ENCODE measurements at places on chromosomes 12 and 14. TPM values are rescaled to one million over a fixed set of nuclear protein-coding genes. Genes with fewer than 3 reads are reported as not detected.

DNA sequence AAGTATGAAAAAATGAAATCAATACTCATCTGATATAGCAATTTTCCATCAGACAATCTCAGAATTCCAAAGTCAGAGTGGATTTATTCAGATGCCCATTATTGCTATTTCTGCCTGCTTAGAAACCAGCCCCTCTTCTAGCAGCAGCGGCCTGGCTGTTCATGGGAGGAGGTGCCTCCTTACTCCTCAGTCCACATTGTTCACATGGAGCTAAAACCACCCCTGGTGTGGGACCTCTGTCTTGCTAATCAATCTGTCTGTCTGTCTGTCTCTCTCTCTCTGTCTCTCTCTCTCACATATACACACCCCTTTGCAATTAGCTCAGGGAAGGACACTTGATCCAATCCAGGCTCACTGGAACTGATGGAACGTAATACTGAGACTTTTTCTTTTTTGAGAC is 176.1 kb downstream of the APAF1 start:
- no peak for DNase-seq
- H3K36me3 ChIP-seq, result no peaks in the 10 kb centered on the region
- no peak overlapping the region for H3K4me3 ChIP-seq
- peaks cover 5% of the 10 kb centered on the region for H3K4me1 ChIP-seq
- H3K27ac ChIP-seq, result no peak overlapping the region

GRCh38 chr14:98334186-98334585 is 937.8 kb downstream of the BCL11B start:
- no peak for DNase-seq
- H3K36me3 ChIP-seq, result no peaks in the 10 kb centered on the region
- H3K27me3 ChIP-seq, result no peaks in the 10 kb centered on the region
- no peak overlapping the region for H3K27ac ChIP-seq

- no peaks in the 10 kb centered on the region for H3K4me1 ChIP-seq
- H3K36me3 ChIP-seq, result no peaks in the 10 kb centered on the region
- H3K27me3 ChIP-seq, result no peaks in the 10 kb centered on the region
- H3K4me3 ChIP-seq, result no peak overlapping the region
Measured at GRCh38 chr12:58433959-58434358, 486.3 kb downstream of the LRIG3 start.

DNA sequence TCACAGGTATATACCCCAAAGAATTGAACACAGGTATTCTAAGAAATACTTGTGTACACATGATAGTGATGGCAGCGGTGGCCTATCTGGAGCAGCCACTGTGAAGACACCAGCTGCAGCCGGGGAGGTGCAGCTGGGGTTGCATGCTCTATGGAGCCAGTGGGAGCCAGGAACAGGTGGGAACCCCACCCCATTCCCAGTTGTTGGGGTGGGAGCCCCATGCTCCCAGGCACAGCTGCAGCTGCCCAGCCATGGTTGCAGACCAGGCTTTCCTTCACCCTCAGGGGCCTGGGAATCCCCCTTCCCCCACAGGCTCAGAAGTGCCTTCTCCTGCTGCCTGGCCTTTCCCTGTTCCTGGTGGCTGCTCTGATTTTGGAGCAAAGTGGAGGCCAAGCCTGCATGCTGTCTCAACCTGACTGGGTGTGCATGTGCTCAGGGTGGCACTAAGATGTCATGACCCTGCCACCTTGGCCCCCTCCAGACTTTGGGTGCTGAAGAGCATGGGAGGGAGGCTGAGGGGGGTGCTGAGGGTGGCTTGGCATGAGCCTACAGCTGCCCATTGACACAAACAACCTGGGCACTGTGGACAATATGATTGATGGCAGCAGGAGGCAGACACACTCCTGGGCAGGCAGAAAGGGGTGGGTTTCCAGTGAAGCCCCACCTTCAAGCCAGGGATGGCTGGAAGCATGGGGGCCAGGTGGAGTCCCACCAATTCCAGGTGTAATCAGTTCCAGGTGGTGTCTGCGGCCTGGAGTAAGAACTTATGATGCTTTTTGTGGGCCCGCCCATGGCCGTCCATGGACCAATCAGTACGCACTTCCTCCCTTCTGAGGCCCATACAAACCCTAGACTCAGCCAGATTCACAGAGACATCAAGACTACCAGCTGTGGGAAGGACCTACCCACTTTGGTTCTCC is 234.7 kb downstream of the ADGRD1 start:
- H3K27me3 ChIP-seq, result no peaks in the 10 kb centered on the region
- H3K27ac ChIP-seq, result no peak overlapping the region
- DNase-seq, result no peak

DNA sequence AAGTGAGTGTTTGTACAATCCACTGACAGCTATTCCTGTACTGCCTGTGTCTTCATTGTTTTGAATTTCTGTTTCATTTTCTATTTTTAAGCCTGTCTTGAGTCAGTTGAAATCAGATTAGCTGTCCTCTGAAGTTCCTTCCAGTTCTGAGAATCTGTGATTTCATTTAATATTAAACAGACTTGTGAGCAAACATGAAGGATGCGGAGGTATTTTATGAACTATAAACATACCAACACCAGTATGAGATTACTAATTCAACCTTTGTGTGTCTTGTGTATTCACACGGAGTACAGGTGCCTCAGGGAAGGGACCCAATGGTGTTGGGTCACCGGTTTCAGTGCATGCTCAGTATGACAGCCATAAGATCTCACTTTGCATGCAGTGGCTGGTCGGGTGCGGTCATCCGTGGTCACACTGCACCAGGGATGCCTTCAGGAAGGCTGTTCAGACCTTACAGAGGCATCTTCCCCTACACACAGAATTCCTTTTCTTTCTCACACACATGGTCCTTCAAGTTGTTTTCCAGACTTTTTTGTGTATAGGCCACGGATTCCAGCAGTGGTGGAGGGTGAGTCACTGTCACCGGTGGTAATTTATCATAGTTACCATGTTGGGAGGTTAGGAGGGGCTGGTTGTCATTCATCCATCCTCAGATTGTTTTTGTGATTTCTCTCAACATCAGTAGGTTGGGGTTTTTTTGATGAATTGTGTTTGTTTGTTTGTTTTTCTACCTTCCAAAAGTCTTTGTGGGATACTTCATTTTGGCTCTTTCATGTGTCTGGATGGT is 103.0 kb upstream of the SFSWAP start:
- H3K36me3 ChIP-seq, result no peaks in the 10 kb centered on the region
- no peak overlapping the region for H3K4me3 ChIP-seq
- DNase-seq, result no peak
- H3K27me3 ChIP-seq, result peaks cover 43% of the 10 kb centered on the region

DNA sequence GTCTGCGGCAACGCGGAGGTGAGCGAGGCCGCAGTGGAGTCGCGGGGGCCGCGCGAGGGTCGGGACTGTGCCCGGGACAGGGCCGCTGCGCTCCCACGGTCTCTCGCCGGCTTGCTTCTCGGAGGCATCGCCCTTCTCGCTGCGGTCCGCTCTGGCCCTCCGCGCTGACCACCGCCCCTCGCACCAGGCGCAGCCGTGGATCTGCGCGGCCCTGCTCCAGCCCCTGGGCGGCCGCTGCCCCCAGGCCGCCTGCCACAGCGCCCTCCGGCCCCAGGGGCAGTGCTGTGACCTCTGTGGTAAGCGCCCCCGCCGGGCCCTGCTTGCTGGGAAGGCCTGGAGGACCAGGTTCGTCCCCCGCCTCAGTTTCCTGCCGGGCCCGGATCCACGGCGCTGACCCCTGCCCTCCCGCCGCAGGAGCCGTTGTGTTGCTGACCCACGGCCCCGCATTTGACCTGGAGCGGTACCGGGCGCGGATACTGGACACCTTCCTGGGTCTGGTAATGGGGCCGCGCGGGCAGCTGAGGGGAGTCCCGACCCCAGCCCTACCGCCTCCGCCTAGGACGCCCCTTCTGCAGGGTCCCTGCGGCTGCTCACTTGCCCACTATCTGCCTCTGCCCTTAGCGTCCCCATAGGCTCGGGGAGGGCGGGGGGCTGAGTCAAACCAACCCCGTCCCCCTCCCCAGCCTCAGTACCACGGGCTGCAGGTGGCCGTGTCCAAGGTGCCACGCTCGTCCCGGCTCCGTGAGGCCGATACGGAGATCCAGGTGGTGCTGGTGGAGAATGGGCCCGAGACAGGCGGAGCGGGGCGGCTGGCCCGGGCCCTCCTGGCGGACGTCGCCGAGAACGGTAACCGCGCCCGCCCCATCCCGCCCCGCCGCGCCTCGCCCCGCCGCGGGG is 7.0 kb downstream of the AMN start:
- peaks cover 17% of the 10 kb centered on the region for H3K4me1 ChIP-seq
- peaks cover 31% of the 10 kb centered on the region for H3K27me3 ChIP-seq
- peaks cover 20% of the 10 kb centered on the region for H3K36me3 ChIP-seq
- no peak overlapping the region for H3K27ac ChIP-seq

GRCh38 chr12:38898001-38898684 is 7.2 kb downstream of the CPNE8 start:
- DNase-seq, result no peak
- H3K4me3 ChIP-seq, result no peak overlapping the region
- H3K4me1 ChIP-seq, result no peaks in the 10 kb centered on the region
- H3K27ac ChIP-seq, result no peak overlapping the region
- no peaks in the 10 kb centered on the region for H3K36me3 ChIP-seq
- no peaks in the 10 kb centered on the region for H3K27me3 ChIP-seq

DNA sequence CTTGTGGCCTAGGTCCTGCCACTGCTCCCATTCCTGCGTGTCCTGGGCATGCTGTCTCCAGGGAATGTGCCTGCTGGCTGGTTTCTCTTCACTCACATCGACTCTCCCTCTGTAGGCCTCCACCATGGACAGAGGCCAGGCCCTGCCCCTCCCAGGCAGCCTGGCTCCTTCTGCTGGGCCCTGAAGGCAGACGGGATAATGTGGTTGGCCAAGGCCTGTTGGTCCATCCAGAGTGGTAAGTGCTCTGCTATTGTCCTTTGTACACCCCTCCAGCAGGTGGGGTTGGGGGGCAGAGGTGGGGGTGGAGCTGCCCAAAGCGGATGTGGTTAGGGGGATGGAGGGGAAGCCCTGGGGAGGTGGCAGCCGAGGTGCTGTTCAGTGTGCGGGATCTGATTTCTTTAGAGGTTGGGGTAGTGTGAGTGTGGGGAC is 9.5 kb upstream of the NR4A1 start:
- H3K27me3 ChIP-seq, result no peaks in the 10 kb centered on the region
- peaks cover 10% of the 10 kb centered on the region for H3K4me1 ChIP-seq
- H3K36me3 ChIP-seq, result peaks cover 19% of the 10 kb centered on the region
- H3K4me3 ChIP-seq, result no peak overlapping the region

DNA sequence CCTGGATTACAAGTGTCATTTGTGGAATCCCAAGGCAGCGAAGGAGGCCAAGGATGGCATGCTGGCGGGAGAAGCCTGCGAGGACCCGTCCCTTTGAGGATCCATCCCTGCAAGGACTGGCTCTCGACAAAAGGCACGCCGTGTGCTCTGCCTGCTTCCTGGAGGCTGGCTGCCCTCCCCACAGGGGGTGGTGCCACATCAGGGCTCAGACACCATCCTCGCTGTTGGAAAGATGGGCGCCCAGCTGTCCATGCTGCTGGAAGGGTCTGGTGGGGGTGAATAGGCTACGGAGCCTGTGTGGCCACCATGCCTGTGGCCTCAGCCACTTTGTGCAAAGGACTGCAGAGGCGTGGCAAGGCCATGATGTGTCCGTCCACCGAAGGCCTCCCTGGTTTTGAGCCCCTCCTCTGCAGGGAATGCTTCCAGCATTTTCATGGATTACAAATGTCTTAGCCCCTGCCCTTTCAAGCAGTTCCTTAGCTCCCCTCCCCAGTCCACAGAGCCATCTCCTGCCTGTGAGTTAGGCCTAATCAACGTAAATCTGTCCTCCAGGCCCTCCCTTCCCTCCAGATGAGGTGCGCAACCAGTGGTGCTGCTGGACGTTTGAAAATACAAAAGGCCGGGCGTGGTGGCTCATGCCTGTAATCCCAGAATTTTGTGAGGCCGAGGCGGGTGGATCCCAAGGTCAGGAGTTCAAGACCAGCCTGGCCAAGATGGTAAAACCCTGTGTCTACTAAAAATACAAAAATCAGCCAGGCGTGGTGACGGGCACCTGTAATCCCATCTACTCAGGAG is 22.1 kb downstream of the ZBTB42 start:
- H3K36me3 ChIP-seq, result no peaks in the 10 kb centered on the region
- peaks cover 13% of the 10 kb centered on the region for H3K4me1 ChIP-seq

GRCh38 chr14:38605193-38606114 is 349.6 kb upstream of the CLEC14A start:
- DNase-seq, result no peak
- no peaks in the 10 kb centered on the region for H3K27me3 ChIP-seq
- H3K27ac ChIP-seq, result no peak overlapping the region
- no peaks in the 10 kb centered on the region for H3K36me3 ChIP-seq
- H3K4me3 ChIP-seq, result no peak overlapping the region

- no peak overlapping the region for H3K4me3 ChIP-seq
- no peak for DNase-seq
- no peaks in the 10 kb centered on the region for H3K27me3 ChIP-seq
- H3K36me3 ChIP-seq, result no peaks in the 10 kb centered on the region
- peaks cover 20% of the 10 kb centered on the region for H3K4me1 ChIP-seq
Measured at GRCh38 chr12:2639020-2639298, 155.8 kb upstream of the FKBP4 start.

DNA sequence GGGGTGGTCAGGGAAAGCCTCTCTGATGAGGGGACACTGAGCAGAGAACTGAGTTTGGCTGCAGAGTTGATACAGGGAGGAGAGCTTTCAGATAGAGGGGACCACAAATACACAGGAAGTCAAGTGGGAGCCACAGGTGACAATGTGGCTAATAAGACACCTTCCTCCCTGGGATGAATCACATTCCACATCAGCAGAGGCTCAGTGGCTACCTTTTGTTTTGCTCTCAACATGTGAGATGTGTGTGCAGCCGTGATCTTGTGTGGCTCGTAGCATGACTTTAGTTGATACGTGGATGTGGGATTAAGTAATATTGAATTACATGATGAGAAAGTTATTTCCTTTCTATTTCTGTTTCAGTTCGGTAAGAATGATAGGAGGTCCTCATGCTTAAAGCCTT is 7.5 kb downstream of the CRADD start:
- H3K36me3 ChIP-seq, result no peaks in the 10 kb centered on the region
- no peak overlapping the region for H3K27ac ChIP-seq
- H3K27me3 ChIP-seq, result no peaks in the 10 kb centered on the region

GRCh38 chr12:38399711-38400206 is 83.2 kb downstream of the ALG10B start:
- H3K27ac ChIP-seq, result no peak overlapping the region
- H3K4me1 ChIP-seq, result no peaks in the 10 kb centered on the region
- DNase-seq, result no peak

DNA sequence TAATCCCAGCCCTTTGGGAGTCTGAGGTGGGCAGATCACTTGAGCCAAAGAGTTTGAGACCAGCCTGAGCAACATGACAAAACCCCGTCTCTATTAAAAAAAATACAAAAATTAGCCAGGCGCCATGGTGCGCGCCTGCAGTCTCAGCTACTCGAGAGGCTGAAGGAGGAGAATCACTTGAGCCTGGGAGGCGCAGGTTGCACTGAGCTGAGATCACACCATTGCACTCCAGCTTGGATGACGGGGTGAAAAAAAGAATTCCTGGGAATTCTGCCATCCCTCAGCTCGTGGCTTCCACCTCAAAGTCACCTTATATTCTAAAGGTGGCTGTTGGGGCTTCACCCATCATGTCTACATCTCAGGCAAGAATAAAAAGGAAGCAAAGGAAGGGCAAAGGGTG is 12.9 kb downstream of the BCL2L14 start:
- DNase-seq, result no peak
- H3K27me3 ChIP-seq, result no peaks in the 10 kb centered on the region
- H3K36me3 ChIP-seq, result no peaks in the 10 kb centered on the region
- no peak overlapping the region for H3K27ac ChIP-seq

- no peak for DNase-seq
- H3K27me3 ChIP-seq, result no peaks in the 10 kb centered on the region
- H3K4me3 ChIP-seq, result no peak overlapping the region
- H3K36me3 ChIP-seq, result no peaks in the 10 kb centered on the region
- H3K4me1 ChIP-seq, result no peaks in the 10 kb centered on the region
Measured at GRCh38 chr12:87728931-87729593, 300.1 kb downstream of the C12orf50 start.

FLRT2 gene
- 15.8 TPM for total RNA-seq

RASAL1 gene
- not detected for total RNA-seq

POTEG gene
- not detected for total RNA-seq

GALC gene
- total RNA-seq, result 25.8 TPM

RHEBL1 gene
- total RNA-seq, result 0.34 TPM

MLF2 gene
- total RNA-seq, result 171 TPM

NTN4 gene
- total RNA-seq, result 44.9 TPM

DBX2 gene
- not detected for total RNA-seq
